Fibroblast of lung (primary cell): ENCODE measurements at places on chromosomes 2 and 18. TPM values are rescaled to one million over a fixed set of nuclear protein-coding genes. Genes with fewer than 3 reads are reported as not detected.
A peak's percentile ranks its signal among the peaks of the same experiment; 100 is the strongest.

DNA sequence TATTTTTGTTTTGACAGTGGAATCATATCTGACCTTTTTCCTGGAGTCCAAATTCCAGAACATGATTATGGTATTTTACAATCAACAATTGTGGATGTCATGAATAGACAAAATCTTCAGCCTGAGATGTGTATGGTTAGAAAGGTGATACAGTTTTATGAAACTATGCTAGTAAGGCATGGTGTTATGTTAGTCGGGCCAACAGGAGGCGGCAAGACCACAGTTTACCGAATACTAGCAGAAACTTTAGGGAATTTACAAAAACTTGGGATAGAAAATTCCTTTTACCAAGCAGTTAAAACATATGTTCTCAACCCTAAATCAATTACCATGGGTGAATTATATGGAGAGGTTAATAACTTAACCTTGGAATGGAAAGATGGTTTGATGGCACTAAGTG lies 137.0 kb downstream of the DNAH6 start:
- peak; percentile 15 for DNase-seq

GRCh38 chr2:121505986-121506586 lies 24.6 kb upstream of the RNU4ATAC start:
- DNase-seq, result no peak

GALNT13 gene
- 0.17 and 0.26 TPM in 2 replicates for total RNA-seq

HAAO gene
- 2.8 and 4.1 TPM in 2 replicates for total RNA-seq

ELOA2 gene
- not detected in 2 replicates for total RNA-seq

TMEM247 gene
- total RNA-seq, result not detected in 2 replicates

DNA sequence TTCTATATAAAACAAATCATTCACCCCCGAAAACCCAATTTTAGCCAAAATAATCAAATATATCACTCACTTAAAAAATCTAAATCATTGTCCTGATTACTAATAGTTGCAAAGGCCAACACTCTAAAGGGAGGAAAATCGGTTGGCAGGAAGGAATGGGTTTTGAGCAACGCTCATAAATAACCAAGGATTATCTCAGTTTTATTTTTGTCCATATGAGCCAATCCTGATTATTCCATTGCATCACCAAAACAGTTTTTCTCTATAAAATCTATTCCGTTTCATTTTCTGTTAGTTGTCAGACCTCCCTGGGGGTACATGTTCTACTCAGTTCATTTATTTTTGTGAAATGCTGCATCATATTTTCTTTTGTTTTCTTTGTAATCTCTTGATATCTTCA lies 174.1 kb downstream of the LRATD1 start:
- DNase-seq, result no peak

- no peak for DNase-seq
Measured at GRCh38 chr2:8522687-8523086, 159.2 kb upstream of the ID2 start.

KYNU gene
- 1.5 and 4.6 TPM in 2 replicates for total RNA-seq

GAL3ST2 gene
- 0.17 TPM in 1 of 2 replicates, not detected in the other for total RNA-seq

KIF1A gene
- total RNA-seq, result not detected in 2 replicates

DNA sequence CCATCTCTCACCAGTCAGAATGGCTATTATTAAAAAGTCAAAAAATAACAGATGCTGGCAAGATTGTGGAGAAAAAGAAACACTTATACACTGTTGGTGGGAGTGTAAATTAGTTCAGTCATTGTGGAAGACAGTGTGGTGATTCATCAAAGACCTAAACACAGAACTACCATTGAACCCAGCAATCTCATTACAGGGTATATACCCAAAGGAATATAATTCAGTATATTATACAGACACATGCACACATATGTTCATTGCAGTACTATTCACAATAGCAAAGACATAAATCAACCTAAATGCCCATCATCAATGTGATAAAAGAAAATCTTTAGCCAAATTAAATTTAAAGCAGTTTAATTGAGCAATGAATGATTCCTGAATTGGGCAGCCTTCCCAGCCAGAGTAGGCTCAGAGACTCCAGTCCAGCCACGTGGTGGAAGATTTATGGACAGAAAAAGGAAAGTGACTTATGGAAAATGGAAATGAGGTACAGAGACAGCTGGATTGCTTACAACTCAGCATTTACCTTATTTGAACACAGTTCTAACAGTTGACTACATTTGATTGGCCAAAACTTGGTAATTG lies 377.1 kb upstream of the SLC39A10 start:
- peak; percentile 6 for DNase-seq

DNA sequence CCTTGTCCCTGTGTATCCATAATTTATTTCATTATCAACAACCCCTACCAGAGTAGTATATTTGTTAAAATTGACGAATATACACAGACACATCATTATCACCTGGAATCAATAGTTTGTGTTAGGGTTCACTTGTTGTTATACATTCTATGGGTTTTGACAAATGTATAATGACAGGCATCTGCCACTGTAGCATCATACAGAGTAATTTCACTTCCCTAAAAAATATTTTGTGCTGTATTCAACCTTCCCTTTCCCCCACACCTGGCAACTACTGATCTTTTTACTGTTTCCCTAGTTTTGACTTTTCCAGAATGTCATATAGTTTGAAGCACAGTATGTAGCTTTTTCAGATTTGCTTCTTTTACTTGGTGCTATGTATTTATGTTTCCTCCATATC lies 132.0 kb downstream of the ZNF804A start:
- DNase-seq, result no peak

- no peak for DNase-seq
Measured at GRCh38 chr18:60554967-60555366, 182.4 kb upstream of the MC4R start.

DNA sequence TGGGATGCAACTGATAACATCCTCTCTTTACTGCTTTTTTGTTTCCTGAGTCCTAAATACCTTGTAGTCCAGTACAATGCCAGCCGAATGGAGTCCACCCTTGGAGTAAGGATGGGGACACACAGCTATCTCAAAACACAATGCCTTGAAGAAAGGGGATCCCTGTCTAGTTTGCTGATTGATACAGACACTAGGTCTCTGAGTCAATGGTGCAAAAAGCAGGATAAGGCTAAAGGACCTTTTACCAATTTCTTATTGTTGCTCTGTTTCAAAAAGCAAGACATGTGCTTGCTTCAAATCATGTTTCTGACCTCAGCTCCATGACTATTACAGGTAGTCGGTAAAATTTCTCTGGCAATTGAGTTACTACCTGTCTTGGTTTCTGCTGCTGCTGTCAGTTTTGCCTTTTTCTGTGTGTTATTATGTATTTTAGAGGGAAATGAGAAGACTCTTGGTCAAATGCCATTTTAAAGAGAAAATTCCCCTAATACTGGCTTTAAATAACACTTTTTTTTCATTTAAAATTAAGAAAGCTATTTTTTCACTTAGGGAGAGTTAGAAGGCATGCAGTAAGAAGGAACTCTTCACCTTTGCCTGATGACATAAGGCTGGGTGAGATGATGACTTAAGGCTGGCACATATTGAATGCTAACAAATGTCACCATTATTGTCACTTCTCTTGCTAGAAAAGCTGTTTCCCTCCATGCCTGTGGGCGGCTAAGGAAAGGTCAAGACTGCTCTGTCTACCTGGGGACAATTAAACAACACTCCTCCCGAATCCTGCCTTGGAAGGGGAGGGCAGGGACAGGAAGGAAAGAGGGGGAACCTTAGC lies 4.9 kb upstream of the FIGLA start:
- no peak for DNase-seq

DNA sequence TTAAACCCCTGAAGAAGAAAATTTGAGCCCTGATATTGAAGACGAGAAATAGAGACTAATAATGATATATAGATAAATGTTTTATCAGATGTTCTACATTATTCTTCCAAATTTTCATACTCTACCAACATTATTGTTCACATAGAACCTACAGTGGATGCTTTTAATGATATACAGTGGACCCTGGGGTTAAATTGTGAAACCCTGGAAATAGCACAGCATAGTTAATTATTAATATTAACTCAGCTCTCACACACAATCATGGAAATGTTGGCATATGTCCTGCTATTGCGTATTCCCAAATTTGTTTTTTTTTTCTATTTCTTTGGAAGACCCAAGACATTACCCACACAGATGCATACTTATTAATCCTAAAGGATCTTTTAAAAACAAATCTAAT lies 579.9 kb downstream of the CCDC85A start:
- DNase-seq, result no peak
